Thymus (tissue), 14 donors: ENCODE measurements at places on chromosomes 11 and 22.
A peak's percentile ranks its signal among the peaks of the same experiment; 100 is the strongest.

GRCh38 chr11:88312628-88313027, 24.9 kb downstream of the CTSC start:
- DNase-seq, result no peak

DNA sequence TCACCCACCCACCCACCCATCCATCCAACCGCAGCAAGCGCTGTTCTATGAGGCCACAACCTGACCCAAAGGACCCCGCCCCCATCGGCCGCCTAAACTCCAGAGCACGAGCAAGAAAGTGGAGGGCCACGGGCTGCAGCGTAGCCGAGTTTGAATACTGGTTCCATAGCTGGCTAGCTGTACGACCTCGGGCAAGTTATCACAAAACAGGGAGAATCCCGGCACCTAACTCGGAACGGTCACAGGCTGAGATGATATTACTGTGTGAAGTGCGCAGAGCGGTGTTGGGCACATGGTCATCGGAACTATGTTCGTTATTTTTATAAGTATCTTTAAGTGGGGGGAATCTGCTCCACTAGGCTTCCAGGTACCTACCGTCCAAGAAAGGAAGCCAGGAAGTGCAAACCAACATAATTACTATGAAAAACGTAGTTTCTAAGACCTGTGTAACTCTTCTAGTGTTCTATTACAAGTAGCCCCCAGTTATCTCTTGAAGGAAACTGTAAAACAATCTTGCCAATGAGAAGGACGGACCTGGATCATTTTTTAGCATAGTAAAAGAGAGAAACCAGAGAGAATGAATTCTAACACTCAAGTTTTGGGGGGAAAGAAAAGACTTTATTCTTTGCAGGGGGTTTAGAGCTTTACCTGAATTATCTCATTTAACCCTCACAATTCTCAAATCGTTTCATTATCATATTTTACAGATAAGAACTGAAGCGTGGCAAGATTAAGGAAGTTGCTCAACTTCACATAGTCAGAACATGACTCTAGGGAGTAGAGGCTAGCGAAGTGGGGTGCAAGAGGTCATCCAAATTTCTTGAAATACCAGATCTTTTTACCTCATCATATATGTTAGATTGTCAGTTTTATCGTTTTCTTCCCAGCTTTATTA, 663 bp upstream of the BUD13 start:
- DNase-seq, result peak; percentile 23

GRCh38 chr11:123416566-123416965, 13.5 kb upstream of the GRAMD1B start:
- DNase-seq, result no peak

GRCh38 chr11:129813231-129813791, 2.3 kb upstream of the TMEM45B start:
- DNase-seq, result no peak

DNA sequence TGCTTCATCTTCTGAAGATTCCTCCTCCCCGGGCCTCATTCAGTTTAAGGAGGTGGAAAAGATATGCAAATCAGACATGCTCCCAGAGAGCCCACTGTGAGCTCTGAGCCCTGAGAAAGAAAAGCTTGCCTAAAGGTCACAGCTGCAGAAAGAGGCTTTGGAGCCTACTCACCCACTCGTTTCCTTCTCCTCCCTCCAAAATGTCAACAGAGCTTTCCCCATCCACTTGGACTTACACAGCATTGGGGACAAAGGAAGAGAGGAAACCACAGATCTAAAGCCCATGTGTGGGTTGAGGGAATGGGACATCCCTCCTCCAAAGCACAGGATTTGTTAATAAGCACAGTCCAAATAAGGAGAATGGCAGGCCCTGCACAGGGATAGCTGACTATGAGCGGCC, 158.4 kb downstream of the ETS1 start:
- DNase-seq, result no peak

- no peak for DNase-seq
These were observed 789 bp upstream of the FAM111A start for GRCh38 chr11:59141673-59142460.

DNA sequence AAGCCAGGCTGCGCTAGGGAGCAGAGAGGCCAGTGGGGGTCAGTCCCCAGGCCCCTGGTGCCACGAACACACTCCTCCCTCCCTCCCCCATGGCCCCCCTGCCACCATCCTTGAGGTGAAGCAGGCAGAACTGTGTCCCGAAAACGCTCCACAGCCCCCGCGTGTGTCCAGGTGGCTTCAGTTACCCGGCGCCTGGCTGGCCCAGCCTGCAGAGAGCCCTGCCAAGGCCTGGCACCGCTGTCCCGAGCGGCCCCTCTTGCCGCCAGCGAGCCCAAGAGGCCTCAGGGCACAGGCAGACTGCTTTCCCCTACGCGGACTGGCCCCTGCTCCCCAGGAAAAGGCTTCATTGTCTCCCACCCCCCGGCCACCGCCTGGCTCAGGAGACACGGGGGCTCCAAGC, 27.7 kb downstream of the CDKN1C start:
- no peak for DNase-seq

- DNase-seq, result peak; percentile 60
These were observed 788 bp downstream of the CD82 start for GRCh38 chr11:44565953-44566949.

DNA sequence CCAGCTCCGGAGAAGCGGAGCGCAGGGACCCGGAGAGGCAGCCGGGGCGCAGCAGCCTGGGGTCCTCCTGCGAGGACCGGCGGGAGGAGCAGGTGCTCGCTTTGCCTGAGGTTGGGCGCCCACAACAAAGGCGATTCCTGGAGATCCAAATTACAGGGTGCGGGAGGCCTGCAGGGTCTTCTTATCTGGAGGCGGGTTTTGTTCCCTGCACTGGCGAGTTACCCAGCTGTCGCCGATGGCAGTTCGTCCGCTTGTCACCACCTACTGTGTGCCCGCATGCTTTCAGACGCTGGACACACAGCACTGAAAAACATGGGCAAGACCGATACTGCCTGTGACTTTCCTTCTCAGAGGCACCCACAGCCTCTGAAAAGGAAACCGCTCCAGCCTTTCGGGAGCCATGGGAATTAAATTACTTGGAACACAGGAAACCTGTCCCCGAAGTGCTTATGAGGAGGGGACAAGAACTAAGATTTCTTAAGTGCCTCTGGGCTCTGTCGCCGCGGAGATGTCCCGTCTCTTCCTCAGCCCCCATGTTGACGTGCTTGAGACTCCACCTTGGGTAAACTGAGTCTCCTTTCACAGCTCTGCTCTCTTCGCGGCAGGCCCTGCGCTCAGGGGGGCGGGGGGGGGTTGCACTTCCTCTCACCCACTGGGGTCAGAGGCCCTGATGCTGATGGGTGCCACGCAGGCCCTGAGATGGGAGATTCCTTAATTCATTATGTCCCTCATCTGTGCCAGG, 1.3 kb upstream of the ZFTA start:
- DNase-seq, result peak; percentile 21
